ENCODE measurements at places on chromosomes 5 and 9.
A peak's percentile ranks its signal among the peaks of the same experiment; 100 is the strongest.

DNA sequence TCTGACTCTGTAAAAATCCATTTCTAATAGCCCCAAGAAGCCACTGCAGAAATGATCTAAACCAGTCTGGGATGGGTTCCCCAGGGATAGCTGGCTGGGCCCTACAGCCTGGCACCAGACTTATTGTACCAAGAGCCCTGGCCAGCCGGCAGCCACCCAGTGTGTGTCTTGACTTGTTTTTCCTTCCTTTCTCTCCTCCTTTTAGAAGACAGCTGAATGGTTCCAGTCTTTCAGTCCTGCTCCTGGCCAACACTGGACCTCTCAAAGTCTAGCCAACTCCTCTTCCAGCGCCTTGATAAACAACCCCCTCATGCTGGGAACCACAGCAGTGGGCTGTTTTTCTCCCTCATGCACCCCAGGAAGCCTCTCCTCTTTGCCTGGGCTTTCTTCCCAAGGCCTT lies 34.1 kb downstream of the ATOX1 start:
- no peak for DNase-seq

- DNase-seq = no peak
Observed at GRCh38 chr5:52743012-52743411, 44.7 kb upstream of the ITGA1 start.

GRCh38 chr5:60143942-60144549 lies 250.5 kb upstream of the PDE4D start:
- no peak for DNase-seq

DNA sequence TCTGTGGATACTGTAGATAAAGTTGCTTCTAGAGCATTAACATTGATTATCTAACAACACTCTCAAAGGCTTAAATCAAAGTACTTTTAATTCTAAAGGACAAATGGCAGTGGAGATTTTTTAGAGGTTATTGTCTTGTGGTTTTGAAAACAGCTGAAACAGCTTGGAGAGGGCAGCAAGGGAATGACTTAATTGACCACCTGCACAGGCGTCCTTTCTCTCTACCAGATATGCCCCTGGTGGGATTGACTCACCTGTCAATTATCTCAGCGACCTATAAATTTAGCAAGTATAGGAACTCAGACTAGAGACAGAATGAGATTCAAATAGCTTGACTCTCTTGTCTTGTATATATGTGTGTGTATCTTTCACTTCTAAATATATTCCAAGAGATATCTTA lies 13.5 kb downstream of the ARL14EPL start:
- DNase-seq = no peak

GRCh38 chr5:11704916-11705315 lies 199.3 kb downstream of the CTNND2 start:
- DNase-seq = no peak

DNA sequence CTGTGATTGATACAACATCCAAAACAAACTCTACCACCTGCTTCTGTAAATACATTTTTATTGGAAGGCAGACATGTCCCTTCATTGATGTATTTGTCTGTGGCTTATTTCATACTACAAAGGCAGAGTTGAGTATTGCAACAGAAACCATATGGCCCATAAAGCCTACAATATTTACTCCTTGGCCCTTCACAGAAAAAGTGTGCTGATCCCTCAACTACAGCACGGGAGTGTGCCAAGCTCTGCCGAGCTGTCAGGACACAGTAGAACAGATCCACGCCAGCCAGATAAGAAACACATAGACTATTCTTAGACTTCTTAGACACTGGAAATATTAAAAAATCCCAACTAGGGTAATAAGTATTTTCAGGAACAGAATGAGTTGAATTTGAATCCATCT lies 13.2 kb downstream of the TICAM2 start:
- DNase-seq = no peak

DNA sequence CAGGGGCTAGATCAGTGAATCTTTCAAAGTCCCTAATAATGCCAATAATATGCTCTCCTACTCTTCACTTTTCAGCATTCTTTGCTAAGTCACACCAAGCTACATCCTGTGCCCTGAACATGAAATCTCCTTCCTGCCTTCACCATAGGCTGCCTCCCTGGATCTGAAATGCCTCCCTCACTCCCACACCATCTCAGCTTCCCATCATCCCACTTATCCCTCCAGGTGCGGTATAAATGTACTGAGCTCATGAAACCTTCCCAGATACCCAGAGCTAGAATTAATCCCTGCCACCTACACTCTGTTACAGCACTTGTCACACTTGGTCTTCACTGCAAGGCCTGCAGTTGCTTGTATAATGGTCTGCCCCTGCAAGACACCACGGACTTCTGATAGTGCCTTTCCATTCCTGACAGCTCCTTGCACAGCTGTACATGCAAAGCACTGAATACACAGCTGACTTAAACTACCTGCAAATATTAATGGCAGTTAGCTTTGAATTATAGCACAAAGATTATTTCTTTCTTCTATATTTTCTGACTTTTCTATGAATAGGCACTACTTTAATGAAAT lies 250.4 kb downstream of the EBF1 start:
- no peak for DNase-seq

DNA sequence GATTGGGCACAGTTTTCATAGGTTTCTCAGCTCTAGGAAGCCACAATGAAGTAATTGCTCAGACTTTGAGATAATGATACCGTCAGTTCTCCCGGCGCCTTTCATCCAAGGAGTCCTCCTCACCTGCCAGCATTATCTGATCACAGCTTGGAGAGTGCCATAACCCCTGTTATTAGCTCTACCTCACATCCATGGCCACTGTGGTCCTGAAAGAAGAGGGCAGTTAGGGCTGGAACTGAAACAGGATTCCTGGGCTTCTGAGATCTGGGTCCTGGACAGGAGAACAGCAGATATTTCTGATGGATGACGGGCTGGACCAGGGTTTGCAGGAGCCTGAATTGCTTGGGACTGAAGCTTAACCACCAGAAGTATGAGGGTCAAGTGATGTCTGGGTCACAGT lies 13.5 kb downstream of the RGS3 start:
- DNase-seq = no peak

GRCh38 chr5:6721442-6721841 lies 8.2 kb downstream of the TENT4A start:
- no peak for DNase-seq

DNA sequence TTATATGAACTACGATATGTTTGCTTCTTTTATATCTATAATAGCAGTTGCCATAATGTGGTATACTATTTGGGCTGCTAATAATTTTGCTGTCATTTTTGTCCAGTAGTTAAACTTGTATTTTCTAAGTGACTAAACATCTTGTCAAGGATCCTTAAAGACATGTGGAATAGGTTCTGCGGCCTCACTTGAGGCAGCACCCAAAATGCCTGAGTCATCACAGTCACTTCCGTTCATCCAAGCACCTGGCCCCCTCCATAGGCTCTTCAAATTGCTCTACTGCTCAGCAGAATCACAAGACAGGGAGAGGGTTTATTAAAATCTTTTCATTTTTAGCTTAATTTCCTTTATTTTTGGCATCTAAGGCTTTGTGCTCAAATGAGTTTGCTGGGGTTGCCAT lies 259.1 kb downstream of the AOPEP start:
- DNase-seq = no peak

DNA sequence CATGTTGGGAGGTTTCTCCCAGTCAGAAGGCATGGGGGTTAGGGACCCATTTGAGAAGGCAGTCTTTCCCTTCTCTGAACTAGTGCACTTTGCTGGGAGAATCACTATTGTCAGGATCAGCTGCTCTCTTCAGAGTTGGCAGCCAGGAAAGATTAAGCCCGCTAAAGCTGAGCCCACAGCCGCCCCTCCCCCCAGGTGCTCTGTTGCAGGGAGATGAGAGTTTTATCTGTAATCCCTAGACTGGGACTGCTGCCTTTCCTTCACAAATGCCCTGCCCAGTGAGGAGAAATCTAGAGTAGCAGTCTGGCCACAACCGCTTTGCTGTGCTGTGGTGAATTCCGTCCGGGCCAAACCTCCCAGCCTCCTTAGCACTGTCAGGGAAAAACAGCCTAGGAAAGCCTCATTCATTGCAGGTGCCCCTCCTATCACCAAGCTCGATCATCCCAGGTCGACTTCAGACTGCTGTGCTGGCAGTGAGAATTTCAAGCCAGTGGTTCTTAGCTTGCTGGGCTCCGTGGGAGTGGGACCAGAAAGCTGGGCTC lies 69.8 kb downstream of the CNTLN start:
- no peak for DNase-seq

GRCh38 chr5:88093765-88094164 lies 174.9 kb downstream of the TMEM161B start:
- DNase-seq = no peak

- no peak for DNase-seq
Observed at GRCh38 chr5:639584-640213, 27.6 kb downstream of the CEP72 start.

DNA sequence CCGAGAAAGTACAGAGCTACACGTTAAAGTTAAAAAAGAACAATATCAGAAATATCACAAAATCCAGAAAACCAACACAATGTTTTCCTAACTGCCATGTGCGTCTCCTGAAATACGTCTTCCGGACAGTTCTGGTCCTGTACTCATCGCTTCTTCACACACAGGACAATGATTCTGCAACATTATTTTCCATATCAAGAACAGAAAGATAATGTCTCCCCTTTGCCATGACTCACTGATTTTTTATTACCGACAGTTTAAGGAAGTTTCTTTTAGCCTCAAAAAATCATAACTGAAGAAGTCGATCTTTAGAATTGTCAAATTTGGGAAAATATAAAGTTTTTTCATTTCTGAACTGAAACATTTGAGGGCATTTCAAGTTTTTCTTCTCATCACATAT lies 2.5 kb downstream of the TBC1D9B start:
- no peak for DNase-seq

DNA sequence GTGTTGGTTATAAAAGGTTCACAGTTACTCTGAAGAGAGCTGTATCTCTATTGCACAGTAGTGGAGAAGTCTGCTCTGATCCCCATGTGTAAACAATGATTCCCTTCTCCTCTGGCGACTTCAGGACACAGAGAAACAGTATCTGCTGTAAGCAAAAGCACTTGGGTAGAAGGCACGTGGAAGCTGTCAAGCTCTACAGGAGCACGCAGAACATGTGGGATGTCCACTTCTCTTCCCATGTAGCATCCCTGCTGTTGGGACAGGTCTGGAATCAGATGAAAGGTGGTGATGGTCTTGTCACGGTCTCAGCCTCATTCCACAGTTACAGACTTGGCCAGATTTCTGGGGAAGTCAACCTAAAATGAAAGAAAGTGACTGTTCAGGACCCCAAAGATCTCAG lies 9.4 kb upstream of the MAPK9 start:
- no peak for DNase-seq

GRCh38 chr9:15289603-15290002 lies 17.4 kb downstream of the TTC39B start:
- DNase-seq = no peak

DNA sequence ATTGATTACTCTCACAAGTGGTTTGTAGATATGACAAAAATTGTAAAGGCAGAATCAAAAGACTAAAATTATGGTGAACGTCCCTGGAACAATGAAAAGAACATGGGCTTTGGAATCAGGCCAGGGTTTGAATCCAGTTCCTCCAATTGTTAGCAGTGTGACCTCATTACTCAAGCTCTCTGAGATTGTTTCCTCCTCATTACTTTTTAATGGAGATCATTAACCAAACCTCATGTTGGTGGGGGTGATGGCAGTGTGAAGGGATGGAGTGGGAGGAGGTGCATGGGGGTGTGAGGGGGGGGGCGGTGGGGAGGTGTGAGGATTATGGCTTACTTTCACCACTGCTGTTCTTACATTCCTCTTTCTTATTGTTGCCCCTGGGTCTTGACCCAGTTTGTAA lies 44.1 kb upstream of the FOXE1 start:
- no peak for DNase-seq

GRCh38 chr5:171031977-171032376 lies 170.2 kb downstream of the RANBP17 start:
- DNase-seq = no peak

DNA sequence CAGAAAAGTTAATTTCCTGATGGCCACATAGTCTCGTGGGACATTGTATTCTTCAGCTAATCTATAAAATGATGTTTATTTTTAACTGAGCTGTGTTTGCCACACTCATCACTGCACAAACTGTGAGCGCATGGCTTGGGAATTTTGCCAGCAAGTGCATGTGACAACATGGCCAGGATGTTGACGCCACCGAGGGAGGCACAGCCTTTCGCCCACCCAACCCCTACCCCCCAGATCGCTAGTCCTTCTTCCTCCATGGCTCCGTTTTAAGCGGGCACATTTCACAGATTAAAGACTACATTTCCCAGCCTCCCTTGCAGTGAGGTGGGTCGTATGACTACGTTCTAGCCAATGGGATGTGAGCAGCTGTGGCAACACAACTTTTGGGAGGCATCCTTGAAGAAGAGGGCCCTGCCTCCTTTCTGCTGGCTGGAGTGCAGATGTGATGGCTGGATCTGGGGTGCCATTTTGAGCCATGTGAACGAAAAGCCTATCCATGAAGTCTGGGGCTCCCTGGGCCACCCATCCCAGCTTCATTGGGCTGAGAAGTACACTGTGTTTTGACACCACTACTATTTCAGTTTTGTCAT lies 7.9 kb downstream of the NRARP start:
- peak; percentile 63 for DNase-seq

- peak; percentile 12 for DNase-seq
Observed at GRCh38 chr9:85949586-85950335, 8.8 kb downstream of the NAA35 start.

DNA sequence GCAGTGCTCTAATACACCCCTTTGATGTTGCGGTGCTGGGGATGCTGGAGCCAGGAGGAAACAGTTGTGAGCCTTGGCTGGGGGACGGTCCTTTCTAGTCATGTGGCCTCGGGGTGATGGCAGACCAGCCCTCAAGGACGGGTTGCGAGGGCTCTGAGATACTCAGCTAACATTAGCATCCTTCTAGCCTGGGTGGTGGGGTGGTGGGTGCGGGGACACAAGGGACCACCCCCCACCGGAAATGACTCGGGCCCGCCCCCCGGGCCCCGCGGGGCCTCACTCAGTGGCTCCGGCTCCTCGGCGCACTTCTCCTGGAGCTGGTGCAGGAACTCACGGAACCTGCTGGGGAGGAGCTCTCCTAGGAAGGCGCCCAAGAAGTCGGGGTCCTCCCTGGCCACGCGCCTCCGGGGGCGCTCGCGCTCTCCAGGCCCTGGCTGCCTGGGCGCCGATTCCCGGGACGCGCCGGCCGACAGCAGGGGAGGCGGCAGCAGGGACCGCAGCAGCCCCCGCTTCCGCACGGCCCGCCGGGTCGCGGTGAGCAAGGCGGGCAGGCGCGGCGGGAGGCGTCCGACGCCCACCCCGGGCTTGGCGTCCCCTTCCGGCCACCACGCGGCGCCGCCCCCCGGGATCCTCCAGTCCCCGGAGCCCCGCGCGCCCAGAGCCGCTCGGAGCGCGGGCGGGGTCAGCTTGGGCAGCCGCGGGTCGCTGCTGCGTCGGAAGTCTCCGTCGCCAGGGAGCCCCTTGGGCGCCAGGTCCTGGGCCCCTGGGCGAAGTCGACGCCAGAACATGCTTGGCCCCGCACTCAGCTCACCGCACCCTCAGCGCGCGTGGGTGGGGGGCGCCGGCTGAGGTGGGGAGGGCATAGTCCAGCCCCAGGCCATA lies 873 bp downstream of the C9orf50 start:
- DNase-seq = no peak

DNA sequence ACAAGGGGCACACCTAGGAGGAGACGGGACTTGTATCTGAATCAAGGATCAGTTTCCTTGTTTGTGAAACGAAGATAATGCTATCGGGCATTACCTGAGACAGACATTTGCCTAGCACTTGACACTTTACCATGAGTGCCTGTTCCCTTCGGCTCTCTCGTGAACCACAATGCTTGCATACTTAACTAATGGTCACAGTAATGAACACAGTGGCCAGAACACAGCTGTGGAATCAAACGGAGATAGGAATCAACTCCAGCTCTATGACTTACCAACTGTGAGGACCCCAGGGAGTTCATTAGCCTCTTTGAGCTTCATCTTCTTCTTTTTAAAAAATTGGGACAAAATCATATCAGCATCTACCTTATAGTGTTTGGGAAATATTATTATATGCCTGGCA lies 207.8 kb downstream of the DRD1 start:
- DNase-seq = no peak
